ENCODE measurements at places on chromosomes 1 and 21.

DNA sequence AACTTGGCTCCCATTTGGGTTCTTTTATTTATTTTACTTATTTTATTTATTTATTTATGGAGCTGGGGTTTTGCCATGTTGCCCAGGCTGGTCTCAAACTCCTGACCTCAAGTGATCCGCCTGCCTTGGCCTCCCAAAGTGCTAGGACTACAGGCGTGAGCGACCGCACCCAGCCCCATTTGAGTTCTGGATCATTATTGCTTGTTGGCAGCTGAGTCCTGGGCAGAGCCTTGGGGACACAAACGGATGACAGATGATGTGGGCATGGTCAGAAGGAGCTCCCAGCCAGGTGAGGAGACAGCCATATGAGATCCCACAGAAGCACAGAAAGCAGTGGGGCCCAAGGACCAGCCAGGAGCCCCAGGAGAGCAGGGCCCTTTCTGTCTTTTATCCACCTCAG lies 254.0 kb downstream of the MATN1 start:
- no peak for DNase-seq

- DNase-seq, result no peak
These were observed 29.3 kb upstream of the ACP6 start for GRCh38 chr1:147699686-147700041.

DNA sequence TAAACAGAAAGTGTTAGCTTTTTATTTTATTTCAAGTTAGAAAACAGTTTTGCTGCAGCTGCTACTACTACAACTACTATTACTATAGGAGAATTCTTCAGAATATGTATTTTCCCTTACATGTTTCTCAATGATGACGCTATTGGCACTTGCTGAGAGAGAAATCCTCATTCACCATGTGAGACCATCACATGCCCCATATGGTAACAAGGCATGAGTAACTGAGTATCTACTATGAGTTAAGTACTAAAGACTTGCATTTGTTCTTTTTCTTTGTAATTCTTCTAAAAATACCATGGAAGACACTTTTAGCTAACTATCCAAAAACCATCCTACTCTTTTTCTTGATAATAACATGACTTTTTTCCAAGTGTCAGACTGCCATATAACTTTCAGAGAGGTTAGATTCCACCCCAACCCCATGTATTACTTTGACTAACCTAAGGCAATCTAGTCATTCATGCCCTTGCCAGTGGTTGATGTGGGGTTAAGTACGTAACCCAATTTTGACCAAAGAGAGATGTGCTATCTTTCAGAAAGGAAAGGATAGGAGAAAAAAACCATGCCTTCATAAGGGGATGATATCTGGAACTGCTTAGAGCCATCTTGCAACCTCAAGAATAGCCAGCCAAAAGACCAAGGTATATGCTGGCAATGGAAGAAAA lies 42.9 kb downstream of the COP1 start:
- DNase-seq, result no peak

DNA sequence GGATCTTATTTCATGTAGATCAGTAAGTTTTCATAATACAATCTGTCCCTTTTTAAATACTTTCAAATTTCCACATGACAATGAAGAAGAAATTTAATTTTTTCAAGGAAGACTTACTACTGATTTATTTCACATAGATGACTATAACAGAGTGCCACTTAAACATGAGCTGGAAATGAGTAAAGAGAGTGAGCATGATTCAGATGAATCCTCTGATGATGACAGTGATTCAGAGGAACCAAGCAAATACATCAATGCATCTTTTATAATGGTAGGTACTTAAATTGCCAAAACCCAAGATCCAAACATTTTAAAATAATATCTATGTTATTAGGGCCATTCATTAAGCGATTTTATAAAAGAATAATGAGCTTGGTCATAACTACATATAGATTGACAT lies 110.4 kb downstream of the PTPRC start:
- DNase-seq, result no peak

DNA sequence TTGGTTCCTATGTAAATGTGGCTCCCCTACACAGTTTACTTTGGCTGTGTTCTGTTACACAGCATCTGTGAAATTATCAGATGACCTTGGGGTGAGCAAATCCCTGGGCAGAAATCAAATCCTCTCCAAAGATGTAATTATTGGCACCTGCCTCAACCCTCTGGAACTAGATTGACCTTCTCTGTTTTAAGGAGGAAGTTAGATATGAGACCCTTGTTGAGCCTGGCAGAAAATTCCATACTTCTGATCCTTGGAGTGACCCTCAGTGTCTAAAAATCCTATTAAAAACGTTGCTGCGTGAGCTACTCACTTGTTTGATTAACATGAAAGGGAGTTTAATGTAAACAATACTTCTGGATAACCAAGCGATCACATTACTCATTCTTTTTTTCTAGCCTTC lies 122.0 kb downstream of the CLIC6 start:
- no peak for DNase-seq

DNA sequence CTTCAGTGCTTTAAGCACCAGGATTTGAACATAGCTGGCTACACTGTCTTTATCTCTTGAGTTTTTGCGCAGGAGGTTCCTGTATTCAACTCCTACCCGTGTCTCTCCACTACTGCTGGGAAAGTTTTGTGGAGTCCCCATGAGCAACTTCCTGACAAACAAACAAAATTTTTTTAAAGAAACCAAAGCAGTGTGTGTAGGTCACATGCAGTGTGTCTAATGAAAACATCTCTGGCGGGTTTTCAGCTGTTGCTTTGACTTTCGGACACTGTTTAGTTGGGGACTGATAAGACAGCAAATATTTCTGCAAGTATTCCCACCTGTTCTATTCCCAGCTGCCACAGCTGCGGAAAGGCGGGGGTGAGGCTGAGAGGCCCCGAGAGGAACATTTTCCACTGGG lies 2.0 kb downstream of the PSEN2 start:
- DNase-seq, result no peak

- DNase-seq, result no peak
These were observed 11.3 kb downstream of the NCSTN start for GRCh38 chr1:160354388-160354985.

- no peak for DNase-seq
These were observed 25.0 kb downstream of the SCP2 start for GRCh38 chr1:52952112-52952511.

GRCh38 chr1:24190983-24191461 lies 3.9 kb upstream of the IFNLR1 start:
- DNase-seq, result no peak

- no peak for DNase-seq
These were observed 19.8 kb upstream of the UCK2 start for GRCh38 chr1:165807613-165808012.

DNA sequence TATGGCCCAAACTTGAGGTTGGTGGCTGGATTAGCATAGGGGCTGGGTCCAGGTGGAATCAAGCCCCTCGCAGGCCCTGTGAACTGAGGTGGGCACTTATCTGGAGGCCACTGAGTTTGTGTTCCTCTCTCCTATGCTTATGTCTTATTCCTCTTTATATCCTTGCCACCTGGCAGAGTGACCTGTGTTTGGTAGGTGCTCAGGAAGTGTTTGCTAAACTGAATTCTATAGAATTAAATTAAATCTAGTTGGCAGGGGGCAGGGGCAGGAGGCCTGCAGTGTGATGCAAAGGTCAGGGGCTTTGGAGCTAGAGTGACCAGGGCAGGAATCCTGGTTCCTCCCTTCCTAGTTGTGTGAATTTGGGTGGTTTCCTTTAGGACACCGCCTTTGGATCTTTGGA lies 1.1 kb upstream of the TMEM9 start:
- no peak for DNase-seq

- no peak for DNase-seq
These were observed 21.3 kb downstream of the ST6GALNAC3 start for GRCh38 chr1:76095802-76096201.

DNA sequence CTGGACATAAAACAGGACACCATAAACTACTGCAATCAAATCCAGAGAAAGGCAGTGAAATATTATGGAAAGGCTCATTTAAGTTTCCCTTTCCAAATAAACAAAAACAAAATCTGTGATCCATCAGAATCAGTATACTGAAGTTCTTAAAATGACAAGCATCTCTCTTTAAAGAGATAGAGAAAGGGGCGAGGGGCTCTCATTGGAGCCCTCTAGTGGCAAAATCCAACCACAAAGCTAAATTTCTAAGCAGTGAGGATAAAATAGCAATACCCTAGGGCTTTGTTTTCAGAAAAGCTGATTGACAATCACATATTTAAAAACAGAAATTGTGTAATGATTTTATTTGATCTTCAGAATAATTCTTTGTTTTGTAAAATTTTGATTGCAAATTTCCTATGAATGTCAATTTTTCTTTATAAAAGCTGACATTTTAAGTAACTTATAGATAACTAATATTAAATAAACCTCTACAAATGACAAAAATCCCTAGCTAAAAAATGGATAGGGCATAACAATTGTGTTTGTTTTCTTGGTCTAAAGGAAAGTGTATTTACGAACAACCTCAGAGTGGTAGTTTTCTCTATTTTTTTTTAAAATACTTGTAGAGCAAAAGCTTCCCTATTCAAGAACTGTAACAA lies 138.2 kb downstream of the COL24A1 start:
- no peak for DNase-seq

DNA sequence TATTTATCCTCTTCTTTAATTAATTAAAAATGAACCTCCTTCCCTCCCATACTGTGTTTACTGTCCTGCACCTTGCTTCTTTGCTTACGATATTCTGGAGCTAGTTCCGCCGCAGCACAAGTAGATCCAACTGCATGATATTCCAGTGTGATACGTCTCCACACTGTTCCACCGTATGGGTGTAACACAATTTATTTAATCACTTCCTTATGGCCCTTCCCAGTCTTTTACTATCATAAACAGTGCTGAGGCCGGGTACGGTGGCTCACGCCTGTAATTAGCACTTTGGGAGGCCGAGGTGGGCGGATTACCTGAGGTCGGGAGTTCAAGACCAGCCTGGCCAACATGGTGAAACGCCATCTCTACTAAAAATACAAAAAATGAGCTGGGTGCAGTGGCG lies 25.7 kb downstream of the CNST start:
- DNase-seq, result no peak

- no peak for DNase-seq
These were observed 69.5 kb downstream of the GADD45A start for GRCh38 chr1:67754526-67754920.

GRCh38 chr1:180026556-180026955 lies 71.9 kb downstream of the CEP350 start:
- no peak for DNase-seq

Data from NCI-H2029 (cell line).